ENCODE measurements at places on chromosomes 7 and 10.

- DNase-seq: no peak
Observed at GRCh38 chr7:2037808-2038522, 194.8 kb downstream of the MAD1L1 start.

GRCh38 chr7:156456503-156457115 is 184.0 kb upstream of the RNF32 start:
- DNase-seq: no peak

DNA sequence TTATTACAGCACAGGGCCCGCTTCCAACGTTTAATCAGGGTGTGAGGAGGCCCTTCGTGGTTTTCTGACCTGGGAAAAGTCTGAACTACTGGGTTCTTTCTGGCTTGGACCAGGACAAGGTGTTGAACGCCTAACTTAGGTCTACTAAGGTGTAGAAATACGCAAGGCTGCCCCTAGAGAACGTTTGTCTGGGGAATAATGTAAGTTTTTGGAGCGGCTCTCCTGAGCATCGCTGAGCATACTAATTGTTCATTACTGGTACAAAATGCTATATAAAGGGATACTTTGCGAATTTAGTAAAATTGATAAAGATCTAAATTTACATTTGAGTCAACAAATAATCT is 32.4 kb upstream of the TOMM7 start:
- no peak for DNase-seq

GRCh38 chr10:98610301-98610700 is 163.6 kb upstream of the HPS1 start:
- no peak for DNase-seq

DNA sequence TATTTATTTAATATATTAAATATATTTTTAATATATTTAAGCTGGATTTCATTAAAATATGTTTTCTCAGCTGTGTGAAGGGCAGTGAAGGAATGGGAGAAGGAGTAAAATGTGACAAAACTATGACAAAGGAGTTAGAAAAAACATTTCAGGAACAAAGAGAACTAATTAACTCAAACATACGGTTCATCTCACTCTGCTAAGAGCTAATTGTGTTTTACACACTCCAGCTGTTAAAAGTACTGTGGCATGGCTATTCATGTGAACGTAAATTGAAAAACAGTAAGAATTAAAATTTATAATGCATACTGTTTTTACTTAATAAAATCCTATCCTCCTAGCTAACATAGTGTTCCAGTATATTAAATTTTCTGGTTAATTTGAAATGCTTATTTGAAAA is 262.5 kb upstream of the GNAI1 start:
- DNase-seq: no peak

DNA sequence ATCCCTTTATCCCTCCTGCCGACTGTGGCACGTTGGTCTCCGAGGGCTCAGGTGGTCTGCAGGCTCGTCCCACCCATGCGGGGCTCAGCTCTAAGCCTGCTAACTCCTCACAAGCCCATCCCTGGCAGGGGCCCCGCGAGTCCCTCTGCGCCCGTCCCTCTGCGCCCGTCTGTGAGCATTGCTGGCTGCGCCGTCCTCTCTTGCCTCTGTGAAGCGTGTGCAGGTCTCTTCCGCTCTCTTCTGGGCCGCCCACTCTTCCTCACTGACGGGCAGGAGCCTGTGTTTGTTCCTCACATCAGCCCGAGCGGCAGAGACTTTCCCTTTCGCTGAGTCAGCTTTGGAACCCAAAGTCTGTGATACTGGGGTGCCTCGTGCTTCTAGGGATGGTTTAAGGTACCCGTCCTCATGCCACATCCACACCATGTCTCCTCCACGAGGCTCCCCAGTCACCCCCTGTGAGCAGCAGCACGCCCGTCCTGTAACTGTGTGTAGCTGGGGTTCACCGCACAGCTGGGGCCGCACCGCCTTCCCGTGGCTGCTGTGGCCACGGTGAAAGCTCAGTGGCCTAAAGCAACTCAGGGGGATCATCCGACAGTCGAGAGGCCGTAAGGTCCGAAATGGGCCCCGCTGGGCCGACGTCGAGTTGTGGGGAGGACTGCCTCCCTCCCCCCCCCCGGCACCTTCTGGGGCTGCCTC is 35.5 kb downstream of the ADGRA1 start:
- no peak for DNase-seq

- DNase-seq: no peak
Observed at GRCh38 chr10:52949899-52950298, 177.3 kb upstream of the MBL2 start.

- no peak for DNase-seq
Observed at GRCh38 chr10:110407301-110408170, 90.2 kb upstream of the DUSP5 start.

- no peak for DNase-seq
Observed at GRCh38 chr10:72098301-72098835, 10.0 kb upstream of the SPOCK2 start.

DNA sequence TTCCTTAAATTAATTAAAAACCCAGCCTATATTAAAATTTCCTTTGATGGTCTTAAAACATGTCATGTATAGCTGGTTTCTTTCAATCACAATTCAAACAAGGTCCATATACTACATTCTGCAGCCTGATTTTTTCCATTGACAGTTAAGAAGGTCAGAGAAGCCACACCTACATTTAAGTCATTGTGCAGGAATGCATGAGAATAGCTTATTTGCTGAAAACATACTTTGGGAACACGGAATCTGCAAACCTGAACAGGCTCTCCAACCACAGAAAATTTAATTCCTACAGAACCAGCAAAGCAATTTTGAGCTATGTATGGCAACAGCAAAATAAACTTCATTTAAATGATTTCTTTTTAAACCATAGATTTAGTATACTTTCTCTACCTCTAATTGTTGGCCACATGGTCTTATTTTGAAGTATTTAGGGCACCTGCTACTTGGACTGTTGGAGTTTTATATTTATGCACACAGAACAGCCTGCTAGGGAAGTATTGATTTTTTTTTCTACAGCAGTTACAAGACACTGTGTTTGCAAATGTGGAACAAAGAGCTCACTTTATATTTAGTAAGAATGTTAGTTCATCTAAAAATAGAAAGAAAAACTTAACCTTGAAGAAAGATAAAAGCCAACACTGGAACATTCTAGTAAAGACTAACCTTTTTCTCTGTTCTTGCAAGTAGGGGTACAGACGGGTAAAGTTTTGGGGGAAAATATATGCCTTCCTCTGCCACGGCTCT is 240.9 kb upstream of the IMMP2L start:
- DNase-seq: no peak

DNA sequence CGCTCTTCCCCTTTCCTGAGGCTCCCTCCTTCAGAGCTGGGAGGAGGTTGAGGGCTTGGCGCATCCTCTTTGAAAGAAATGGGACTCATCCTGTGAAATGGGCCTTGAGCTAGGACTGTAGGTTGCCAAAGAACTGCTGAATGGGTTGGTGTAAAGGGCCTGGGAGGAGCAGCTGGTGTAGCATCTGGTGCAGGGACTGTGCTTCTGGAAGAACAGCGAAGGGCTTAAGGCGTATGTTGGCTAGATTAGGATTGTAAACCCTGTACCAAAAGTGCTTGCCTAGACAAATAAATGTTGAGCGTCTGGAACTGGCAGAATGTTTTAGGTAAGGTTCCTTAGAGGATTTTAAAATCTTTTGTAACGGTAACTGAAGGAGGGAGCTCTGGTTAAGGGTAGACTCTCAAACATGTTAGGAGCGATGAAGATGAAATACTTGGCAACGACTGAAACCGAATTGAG is 563 bp downstream of the STAM start:
- DNase-seq: no peak

GRCh38 chr7:130874071-130874915 is 140.3 kb upstream of the KLF14 start:
- DNase-seq: no peak

DNA sequence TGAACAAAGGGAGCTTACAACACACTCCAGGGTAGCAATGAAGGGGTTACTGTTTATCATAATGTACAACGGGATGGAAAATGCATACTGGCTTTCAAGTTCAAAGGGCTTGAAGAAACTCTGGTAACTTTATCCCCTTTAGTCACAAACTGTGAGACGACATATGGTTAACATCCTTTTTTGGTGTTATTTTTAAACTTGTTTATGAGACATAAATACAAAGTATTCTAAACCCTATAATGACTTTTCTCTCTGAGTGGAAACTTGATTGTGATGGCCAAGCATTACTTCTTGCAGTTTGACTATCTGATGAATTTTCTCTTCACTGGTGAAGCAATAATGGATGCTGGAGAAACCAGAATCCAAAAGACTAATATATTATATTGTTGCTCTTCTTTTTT is 62.0 kb upstream of the SEMA3A start:
- DNase-seq: no peak

- no peak for DNase-seq
Observed at GRCh38 chr10:69451784-69452251, 553 bp downstream of the TSPAN15 start.

- DNase-seq: no peak
Observed at GRCh38 chr7:103929901-103930311, 59.6 kb downstream of the RELN start.

Measured in activated naive CD8-positive, alpha-beta T cell treated with anti-CD3 and anti-CD28 coated beads, Interleukin-2, amount 50 U/mL, for 16 hours (primary cell).